ENCODE measurements at places on chromosomes 16 and 17.

DNA sequence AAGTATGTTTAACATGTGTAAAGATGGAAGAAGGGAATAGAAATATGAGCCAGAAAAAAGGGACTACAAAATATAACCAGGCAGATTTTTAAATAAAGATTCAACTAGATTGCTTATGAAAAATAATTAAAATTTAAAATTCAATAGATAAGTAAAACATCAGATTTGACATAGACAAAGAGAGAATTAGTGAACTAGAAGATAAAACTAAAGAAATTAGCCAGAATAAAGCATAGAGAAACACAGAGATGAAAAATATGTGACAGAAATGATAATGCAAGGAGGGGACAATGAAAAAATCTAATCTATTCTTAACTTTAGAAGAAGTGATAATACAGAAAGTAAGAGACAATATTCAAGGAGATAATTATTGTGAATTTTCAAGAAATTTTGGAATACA is 222.6 kb upstream of the PMFBP1 start:
- no peak for DNase-seq

- DNase-seq = no peak
These were observed 47.8 kb downstream of the CREBBP start for GRCh38 chr16:3832668-3833067.

GRCh38 chr17:83014297-83014696 is 65.1 kb upstream of the METRNL start:
- DNase-seq = no peak

GRCh38 chr17:37824534-37825485 is 80.0 kb upstream of the HNF1B start:
- DNase-seq = peak; percentile 90

- DNase-seq = no peak
These were observed 12.2 kb downstream of the WSCD1 start for GRCh38 chr17:6082335-6082734.

GRCh38 chr16:30951750-30952149 is 2.9 kb downstream of the ORAI3 start:
- DNase-seq = peak; percentile 70

DNA sequence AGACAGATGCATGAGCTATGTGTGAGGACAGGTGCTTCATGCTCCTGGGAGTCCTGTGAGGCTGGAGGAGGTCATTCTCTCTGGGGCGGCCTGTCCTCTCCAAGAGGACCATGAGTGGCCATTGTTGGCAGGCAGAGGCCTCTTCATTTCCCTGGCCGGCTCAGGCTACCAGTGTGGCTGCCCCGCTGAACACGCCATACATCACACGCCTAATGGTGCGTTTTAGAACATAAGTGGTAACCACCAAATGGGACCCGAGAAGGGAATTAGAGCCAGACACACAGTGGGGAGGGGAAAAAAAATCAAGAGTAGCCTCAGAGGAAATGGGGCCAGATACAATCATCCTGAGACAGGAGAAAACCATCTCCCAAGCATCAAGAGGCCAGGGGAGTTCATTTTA is 140.0 kb downstream of the SPACA3 start:
- no peak for DNase-seq

DNA sequence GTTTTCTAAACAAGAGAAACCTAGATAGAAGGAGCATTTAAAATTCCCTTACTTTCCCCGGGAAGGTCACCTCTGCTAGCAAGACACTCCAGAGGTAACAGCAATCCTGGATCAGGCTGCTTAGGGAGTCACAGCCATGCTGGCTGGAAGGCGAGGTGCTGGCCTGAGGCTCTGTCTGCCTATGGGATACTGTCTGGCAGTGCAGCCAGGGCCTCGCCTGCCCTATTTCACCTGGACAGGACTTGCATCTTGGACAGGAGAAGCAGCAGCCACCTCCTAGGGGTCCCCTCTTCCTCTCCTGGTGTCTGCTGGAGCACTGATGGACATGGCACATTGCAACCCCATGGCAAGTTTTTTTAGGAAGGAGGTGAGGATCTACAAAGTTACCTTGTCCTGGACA is 15.1 kb downstream of the FA2H start:
- no peak for DNase-seq
